Urinary bladder (tissue), 4 donors: ENCODE measurements at places on chromosomes 1 and 21.

GRCh38 chr21:38570596-38570995, 72.3 kb upstream of the ERG start:
- no peak for DNase-seq

DNA sequence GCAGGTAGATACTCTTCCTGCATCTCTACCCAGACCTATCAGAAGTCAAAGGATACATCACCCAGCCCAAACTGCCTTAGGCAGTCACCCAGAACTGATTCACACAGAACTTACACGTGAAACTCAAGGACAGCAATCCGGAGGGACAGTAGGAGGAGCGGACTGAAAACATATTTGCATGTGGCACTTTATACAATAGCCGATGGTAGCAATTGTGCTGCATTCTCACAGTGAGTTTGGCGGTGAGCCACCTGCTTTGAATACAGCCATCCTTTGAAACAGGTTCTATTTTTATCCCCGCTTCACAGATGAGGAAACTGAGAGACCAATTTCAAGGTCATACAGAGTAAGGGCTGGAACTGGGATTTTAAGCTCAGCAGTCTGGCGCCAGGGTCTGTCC, 69.5 kb downstream of the EDEM3 start:
- no peak for DNase-seq

GRCh38 chr1:9239622-9240401, 5.2 kb downstream of the H6PD start:
- DNase-seq = no peak

DNA sequence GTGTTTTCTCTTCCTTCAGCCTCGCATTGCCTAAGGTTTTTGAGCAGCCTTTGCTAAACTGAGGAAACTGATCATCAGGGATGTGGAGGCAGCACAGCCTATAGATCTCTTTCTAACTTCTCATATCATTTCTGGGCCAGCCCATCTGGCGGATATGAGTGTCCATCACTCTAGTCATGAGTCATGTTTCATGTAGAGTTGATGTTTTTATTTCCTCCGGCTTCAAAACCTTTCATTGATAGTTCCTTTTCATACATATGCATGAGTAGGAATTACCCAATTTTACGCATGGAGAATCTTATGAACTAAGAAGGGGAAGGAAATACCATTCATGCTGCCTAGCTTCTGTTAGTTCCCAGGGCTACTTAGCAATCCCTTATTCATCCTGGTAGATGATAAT, 66.3 kb downstream of the SPATA46 start:
- no peak for DNase-seq

GRCh38 chr1:157390651-157391050, 161.7 kb downstream of the FCRL5 start:
- DNase-seq = no peak

- DNase-seq = no peak
Measured at GRCh38 chr1:116891396-116892079, 18.2 kb upstream of the PTGFRN start.

- DNase-seq = no peak
Measured at GRCh38 chr1:241637046-241637590, 3.1 kb downstream of the CHML start.

GRCh38 chr1:86239894-86240293, 83.3 kb upstream of the COL24A1 start:
- no peak for DNase-seq

GRCh38 chr1:193338194-193338593, 151.8 kb upstream of the B3GALT2 start:
- no peak for DNase-seq

DNA sequence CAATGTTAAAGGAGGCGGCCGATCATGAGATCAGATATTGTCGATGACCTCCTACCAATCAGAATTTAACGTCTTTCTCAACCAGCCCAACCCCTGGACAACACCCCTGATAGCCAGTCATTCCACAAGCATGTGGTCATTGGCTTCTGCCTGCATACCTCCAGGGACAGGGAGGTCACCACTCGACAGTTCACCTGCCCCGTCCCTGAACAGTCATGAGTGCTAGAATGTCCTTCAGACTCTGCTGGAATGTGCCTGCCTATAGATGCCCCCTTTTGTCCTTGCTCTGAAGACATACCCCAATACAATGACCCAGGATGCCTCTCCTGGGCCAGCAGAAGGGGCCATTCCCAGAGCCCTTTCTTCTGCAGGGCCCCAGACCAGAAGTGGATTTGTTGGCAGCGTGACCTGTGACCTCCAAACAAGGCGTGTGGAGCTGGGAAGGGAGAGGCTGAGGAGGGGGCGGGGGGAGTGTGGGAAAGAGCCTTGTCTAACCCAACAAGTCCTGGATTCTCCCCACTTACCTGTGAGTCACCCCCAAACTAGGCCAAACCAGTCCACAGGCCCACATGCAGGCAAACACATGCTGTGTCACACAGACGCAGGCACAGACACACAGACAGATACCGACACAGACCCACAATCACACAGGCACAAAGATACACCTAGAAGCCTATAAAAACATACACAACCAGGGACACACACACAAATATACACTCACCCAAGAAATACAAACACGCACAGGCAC, 2.2 kb downstream of the CRYBG2 start:
- no peak for DNase-seq

- DNase-seq = no peak
Measured at GRCh38 chr1:226128487-226129075, 58.0 kb downstream of the ACBD3 start.

GRCh38 chr21:37855647-37856625, 60.3 kb downstream of the KCNJ6 start:
- no peak for DNase-seq

- DNase-seq = no peak
Measured at GRCh38 chr1:115134231-115134630, 44.9 kb upstream of the TSPAN2 start.

DNA sequence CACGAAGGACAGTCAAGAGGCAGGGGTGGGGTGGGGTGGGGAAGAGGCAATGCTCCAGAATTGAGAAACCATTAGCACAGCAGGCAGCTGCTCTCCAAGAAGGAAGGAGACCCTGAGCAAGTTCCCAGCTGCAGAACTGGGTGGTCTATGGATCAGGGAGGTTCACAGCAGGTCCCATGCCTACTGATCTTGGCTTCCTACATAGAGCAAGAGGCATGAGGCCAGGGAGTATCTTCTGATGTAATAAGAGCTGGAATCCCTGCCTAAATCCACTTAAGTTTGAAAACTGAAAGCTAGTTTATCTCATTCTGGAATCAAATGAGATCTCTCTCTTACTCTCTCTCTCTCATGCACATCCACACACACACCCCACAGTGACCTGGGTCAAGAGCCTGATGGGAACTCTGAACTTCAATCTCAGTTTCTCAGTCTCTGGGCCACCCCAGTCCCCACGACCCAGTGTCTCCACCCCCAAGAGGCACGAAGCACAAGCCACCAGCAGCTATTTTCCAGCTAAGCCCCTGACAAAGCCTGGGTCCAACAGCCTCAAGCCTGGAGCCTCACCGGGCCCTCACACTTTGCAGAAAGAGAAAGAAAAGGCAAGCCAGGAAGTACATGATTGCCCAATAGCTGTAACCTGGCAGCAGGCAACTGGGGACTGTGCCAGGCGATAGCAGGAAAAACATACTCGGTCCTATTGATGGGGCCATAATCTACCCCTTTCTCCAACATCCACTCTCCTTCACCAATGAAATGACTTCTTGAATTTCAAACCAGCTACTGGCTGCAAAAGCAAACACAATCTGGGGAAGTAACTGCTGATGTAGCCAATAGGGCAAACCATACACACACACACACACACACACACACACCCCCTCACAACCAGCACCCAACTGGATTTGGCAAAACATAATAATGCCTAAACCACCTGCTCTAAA, 2.2 kb downstream of the NUAK2 start:
- DNase-seq = no peak

DNA sequence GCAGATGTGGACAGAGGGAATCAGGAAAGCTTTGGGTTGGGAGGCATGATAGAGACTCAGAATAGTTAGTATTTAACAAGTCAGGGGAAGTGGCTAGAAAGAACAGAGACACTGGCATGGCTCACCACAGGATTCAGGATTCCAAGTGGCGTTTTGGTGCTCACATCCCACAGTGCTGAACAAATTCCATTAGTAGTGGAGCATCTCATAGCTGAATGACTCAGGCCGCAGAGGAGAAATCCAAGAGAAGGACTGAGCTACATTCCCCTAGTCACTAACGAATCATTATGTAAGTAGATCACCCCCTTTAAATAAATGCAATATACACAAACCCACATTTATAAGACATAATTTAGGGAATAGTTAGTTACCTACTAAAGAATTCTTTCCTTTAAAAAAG, 5.0 kb upstream of the KCNJ9 start:
- DNase-seq = no peak

GRCh38 chr1:46335081-46335480, 5.5 kb upstream of the NSUN4 start:
- DNase-seq = no peak

GRCh38 chr1:7705048-7705907, 65.8 kb upstream of the VAMP3 start:
- no peak for DNase-seq

DNA sequence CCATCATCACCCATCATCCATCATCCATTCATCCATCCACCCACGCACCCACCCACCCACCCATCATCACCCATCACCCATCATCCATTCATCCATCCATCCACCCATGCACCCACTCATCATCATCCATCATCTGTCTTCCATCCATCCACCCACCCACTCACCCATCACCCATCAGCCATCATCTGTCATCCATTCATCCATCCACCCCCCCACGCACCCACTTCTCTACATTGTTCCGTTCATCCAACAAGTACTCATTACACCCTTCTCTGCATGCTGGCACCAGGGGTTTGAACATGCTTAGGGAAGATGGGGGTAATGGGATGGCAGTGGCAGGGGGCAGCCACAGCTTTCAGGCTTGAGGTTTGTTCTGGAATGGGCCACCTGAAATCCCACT, 82.1 kb downstream of the ADARB1 start:
- DNase-seq = no peak

GRCh38 chr1:82015444-82015843, 214.7 kb downstream of the ADGRL2 start:
- DNase-seq = no peak

- DNase-seq = no peak
Measured at GRCh38 chr21:42553435-42553834, 39.8 kb downstream of the SLC37A1 start.

- no peak for DNase-seq
Measured at GRCh38 chr1:29767088-29767685, 530.9 kb downstream of the PTPRU start.

GRCh38 chr1:156494309-156494895, 6.2 kb downstream of the MEF2D start:
- no peak for DNase-seq

- DNase-seq = no peak
Measured at GRCh38 chr1:245608271-245608670, 453.5 kb downstream of the KIF26B start.

GRCh38 chr21:37746849-37747248, 169.4 kb downstream of the KCNJ6 start:
- no peak for DNase-seq

DNA sequence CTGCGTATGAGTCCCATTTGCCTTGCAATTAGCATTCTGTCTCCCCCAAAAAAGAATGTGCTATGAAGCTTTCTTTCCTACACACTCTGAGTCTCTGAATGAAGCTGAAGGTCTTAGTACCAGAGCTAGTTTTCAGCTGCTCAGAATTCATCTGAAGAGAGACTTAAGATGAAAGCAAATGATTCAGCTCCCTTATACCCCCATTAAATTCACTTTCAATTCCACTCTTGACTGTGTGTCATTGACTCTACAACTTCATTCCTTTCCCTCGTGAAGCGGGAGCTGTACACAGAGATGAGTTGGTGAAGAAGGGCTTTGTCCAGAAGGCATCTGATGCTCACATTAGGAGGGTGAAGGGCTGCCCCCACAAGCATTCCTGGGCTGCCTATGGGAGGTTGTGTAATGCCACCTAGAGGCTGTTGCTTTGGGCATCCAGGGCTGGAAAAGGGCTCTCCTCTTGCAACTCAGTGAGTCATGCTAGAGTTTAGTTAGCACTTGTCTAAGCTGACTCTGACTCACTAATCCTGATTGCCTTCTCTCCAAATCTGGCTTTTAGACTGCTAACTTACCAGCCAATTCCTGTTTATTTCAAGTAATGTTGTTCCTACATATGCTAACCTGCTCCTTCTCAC, 1.8 kb downstream of the SPRR1B start:
- no peak for DNase-seq

DNA sequence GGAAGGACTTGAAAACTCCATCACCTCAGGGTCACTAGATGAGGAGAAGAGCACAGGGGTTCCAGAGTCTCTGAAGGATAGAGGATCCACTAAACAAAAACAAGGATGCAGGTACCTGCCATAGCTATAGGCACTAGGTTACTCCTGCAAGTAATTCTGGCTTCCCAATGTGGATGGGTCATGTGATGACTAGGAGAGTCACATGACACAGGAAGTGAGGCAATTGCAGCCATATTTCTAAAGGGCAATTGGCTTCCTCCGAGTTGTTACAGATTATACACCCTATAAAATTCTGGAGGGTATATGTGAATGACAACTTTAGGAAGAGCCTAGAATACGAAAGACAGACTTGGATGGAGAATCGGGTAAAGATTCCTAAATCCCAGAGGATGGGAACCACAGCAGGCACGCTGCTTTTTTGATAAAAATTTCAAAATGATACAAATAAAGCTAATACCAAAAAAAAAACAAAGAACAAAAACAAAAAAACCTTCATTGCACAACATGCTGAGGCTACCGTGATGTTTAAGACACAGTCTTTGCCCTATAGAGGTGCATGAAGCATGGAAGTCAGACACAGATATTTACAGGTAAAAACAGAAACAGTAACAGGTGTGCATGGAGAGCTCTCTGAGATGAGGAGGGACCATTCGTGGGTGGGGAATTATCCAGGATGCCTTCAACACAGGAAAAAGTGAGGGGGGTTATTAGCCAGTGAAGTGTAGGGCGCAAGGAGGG, 10.5 kb downstream of the MTX1 start:
- no peak for DNase-seq

GRCh38 chr21:45152265-45152746, 77.9 kb downstream of the ADARB1 start:
- no peak for DNase-seq

- no peak for DNase-seq
Measured at GRCh38 chr1:183244466-183244865, 58.4 kb downstream of the LAMC2 start.

DNA sequence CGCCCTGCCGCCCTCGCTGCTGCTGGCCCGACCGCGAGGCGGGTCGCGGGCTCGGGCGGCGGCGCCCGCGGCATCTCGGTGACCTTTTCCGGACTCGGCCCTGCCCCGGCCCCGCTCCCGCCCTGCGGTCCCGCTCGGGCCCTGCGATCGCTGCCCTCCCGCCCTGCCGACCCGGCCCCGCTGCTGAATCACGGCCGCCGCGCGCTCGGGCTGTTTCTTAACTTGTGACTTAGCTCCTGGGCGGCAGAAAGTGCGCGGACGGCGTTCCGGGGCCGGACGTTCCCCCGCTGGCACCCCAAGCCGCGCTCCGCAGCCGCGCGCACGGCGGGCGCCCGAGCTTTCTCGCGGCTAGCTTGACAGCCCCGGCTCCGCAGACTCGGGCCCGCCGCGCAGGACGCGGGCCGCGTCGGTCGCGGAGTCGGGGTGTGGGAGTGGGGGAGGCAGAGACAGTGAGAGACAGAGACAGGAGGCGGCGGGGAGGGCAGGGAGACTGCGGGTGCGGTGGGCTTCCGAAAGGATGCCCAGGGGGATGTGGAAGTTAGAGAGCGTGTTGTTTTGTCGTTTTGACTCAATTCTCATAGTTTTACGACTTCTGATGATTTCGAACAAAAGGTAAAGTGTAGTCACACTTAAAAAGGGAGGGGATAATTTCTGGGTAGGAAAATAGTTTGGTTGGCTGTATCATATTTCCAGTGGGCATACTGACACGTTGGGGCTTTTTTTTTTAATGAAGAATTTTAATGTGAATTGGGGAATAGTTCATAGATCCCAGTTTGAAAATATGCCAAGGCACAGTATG, 49.8 kb downstream of the PRDM2 start:
- no peak for DNase-seq
